ENCODE measurements at places on chromosomes 2 and 18.

GRCh38 chr2:110104025-110104771 lies 11.4 kb downstream of the MALL start:
- DNase-seq, result no peak

DNA sequence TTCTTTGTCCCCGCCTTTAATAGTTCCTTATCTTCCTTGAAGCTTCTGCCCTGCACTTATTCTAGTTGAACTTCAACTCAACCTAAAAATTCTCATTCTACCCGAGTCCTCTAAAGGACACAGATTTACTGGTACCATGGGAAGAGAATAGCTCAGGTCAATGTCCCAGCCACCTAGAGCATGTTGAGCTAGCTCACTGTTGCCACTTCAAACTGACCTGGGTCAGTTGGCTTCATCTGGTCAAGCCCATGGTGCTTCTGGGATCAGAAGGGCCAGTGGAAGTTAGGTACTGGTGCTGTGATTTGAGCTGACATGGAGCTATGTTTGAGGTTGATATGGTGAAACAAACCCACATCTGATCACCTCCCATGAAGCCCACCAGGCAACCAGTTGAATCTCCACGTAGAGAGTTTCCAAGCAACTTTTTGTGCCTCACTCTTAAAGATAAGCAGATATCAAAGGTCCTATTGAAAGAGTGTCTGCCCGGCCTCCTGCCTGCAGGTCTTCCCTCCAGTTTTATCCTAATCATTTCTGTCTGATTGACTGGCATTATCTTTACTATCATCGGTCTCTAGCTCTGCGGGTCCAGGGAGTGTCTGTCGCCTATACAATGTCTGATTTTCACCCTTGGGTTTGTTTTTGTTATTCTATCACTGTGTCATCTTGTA lies 17.2 kb downstream of the GREB1 start:
- no peak for DNase-seq

DNA sequence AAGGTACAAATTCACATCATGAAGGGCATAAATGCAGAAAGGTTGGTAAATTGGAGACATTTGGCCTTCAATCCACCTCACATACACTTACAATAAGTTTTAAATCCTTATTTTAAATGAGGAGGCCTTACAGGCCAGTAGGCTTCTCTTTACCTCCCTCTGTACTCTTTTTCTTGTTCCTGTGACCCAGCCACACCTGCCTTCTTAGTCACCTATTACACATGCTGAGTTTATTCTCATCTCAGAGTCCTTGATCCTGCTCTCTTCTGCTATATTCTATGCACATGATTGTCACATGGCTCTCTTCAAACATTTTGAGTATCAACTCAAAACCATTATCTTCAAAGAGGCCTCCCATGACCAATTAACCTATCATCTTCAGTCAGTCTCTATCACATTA lies 491.5 kb downstream of the SATB2 start:
- no peak for DNase-seq

- no peak for DNase-seq
Measured at GRCh38 chr2:191863988-191864387, 17.1 kb upstream of the CAVIN2 start.

DNA sequence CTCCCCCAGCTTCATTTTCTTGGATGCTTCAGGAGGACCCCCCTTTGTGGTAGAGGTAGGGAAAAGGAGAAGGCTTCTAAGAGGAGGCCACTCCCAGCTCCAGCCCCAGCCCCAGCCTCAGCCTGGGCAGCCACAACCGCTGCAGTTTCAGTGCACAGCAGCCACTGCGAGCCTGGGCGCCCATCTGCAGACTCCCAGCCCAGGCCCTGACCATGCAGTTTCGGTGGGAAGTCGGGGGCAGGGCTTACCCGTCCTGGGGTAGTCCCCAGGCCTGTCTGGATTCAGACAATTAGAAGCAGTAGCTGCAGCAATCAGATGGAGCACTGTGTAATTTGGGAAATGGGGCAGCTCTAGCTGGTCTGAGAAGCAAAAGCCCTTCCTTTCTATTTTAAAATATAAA lies 28.6 kb downstream of the ITM2C start:
- DNase-seq, result peak; percentile 21

DNA sequence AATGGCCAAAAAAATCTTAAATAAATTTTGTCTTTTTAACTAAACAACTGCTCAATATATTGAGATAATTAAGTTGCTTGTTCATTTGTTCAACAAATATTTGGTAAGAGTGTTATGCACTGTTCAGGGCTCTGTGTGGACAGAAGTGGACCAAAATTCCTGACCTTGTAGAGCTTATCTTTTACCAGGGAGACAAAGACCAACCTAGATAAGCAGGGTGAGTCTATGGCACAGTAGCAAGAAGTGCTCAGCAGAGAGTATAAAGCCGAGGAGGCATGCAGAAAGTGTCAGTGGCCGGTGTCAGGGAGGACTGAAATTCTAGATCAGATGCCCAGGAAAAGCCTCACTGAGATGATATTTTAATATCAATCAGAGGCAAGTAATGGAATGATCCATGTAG lies 2.6 kb downstream of the RAB27B start:
- no peak for DNase-seq

GRCh38 chr2:71064754-71065621 lies 3.5 kb upstream of the NAGK start:
- no peak for DNase-seq

- no peak for DNase-seq
Measured at GRCh38 chr2:156380117-156380645, 47.7 kb upstream of the NR4A2 start.

GRCh38 chr2:126382998-126383397 lies 273.0 kb upstream of the GYPC start:
- no peak for DNase-seq

GRCh38 chr2:212532585-212532984 lies 6.0 kb downstream of the ERBB4 start:
- DNase-seq, result no peak

DNA sequence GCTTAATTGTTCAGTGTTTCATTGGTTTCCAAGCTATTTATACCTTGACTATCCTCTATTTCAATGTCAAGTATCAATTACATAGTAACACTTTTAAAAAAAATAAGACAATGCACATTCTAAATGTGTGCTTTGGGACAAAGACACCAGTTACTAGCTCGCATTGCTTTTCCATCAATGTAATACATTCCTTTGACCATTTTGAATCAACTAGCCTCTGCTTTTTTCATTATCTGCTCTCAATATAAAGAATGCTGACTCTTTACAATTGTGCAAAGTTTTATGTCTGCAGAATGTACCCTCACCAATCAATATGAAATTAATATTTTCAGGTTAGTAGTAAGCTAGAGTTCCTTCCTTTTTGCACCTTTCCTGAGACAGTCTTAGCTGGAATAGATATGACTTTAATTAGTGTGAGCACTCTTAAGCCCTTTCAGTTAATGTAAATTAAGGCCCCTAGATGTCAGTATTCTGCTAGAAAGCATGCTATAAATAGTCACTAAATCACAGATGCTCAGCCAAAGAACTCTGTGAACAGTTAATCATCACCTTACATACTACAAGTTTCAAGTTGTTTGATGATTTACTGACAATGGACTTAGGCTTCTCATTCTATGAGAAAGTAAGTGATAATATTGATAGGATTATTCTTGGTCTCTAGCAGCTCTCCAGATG lies 413.6 kb downstream of the PTH2R start:
- no peak for DNase-seq

DNA sequence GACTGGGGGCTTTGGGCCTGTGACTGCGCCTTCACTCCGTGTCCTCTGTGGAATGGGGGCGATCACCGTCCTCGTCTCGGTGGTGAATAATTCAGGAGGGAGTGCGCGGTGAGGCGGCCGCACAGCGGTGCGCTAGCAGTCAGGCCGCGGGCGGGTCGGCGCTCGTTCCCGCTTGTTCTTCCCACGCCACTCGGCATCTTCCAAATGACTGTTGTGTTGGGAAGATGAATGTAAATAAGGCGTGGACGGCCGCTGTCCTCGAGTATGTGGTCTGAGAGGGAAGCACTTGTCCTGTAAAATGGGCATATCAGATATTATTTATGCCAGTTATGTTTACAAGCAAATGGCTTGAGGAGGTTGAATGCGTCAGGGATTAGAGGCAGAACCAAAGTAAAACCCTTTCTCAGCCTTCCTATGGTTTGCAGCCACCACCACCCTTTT lies 608 bp upstream of the VPS4B start:
- DNase-seq, result no peak

GRCh38 chr18:77316008-77316407 lies 66.4 kb downstream of the GALR1 start:
- DNase-seq, result no peak

- no peak for DNase-seq
Measured at GRCh38 chr18:24762511-24762910, 302.1 kb downstream of the HRH4 start.

GRCh38 chr18:9683418-9684396 lies 24.4 kb upstream of the RAB31 start:
- DNase-seq, result no peak

DNA sequence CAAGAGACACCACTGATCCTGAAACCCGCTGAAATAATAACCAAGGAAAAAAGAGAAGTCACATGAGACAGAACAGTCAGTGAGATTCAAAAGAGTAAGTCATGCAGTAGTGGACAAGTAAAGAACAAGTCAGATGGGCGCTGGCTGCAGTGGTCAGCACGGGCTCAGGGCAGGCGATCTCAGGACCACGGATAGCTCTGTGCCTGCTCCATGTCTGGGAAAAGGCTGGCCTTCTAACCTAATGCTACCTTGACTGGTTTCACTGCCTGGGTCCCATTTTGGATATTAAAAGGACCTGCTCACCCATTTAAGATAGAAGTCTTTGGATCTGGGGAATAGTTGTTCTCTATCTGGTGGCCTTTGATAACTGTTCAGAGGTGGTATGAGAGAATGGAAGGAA lies 61.7 kb upstream of the LCLAT1 start:
- DNase-seq, result no peak

DNA sequence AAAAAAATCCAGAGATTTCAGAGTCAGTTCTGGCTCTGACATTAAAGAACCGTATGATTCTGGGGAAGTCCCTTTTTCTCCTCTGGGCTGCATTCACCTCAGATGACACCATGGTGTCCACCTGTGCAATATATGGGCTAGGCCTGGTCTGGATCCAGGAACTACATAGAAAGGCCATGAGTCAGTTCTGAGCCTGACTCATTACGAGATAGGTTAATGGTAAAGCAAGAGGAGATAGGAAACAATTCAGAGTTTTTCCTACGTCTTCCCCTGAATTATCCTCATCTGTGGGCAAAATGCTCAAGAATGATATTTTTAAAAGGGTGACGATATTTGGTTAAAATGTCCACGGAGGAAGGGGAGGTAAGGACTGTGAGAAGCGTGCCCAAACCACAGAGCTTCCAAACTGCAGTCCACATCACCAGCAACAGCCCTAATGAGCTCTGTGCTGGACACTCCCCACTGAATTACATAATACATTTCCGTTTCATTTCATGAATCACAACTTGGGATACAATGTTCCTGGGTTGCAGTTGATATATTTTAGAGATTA lies 180.1 kb upstream of the OSR1 start:
- no peak for DNase-seq

- no peak for DNase-seq
Measured at GRCh38 chr18:60446821-60447220, 74.2 kb upstream of the MC4R start.

DNA sequence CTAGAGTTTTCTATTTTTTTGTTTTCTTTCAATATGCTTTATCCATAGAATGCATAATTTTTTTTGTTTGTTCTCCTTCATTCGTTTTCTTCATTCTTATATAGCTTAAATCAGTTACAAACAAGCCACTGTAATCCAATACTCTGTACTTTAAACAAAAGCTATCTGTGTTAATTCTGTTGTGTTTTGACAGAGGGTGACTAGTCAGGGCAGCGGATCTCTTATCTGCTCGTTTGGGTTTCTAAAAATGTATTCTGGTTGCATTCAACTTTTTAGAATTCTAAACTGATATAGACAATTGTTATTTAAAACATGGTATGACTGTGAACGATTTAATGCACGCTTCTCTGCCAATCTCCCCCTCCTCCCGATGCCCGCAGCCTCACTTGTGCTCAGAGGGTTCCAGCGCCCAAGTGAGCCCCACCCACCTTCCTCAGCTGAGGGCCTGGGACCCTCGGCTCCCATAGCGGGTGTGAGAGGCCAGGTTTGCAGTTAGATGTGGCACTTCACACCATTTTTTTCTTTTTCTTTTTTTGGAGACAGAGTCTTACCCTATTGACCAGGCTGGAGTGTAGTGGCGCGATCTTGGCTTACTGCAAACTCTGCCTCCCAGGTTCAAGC lies 44.1 kb downstream of the NCK2 start:
- peak; percentile 17 for DNase-seq

GRCh38 chr2:25480561-25480960 lies 138.8 kb upstream of the DNMT3A start:
- no peak for DNase-seq

DNA sequence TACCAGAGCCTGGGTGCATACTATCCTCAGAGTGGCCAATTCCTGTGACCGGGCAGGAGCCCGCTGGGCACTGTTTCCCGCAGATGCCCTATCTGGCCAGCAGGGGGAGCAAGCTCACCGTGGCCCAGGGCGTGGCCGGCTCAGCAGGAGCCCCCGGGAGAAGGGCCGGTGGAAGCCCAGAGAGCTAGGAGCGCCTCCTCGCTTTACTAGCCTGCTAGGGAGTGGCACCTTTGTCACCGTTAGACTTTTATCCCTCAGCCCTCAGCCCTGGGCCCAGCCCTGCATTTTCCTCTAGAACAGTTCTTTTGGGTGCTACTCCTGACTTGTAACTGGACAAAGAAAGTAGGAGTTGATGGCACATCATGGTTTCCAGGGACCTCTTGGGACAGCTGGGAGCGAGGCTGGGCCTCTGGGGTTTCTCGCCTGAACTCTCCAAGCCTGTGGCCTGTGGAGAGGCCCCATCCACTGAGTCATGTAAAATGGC lies 24.0 kb downstream of the TMEM177 start:
- DNase-seq, result peak; percentile 78

DNA sequence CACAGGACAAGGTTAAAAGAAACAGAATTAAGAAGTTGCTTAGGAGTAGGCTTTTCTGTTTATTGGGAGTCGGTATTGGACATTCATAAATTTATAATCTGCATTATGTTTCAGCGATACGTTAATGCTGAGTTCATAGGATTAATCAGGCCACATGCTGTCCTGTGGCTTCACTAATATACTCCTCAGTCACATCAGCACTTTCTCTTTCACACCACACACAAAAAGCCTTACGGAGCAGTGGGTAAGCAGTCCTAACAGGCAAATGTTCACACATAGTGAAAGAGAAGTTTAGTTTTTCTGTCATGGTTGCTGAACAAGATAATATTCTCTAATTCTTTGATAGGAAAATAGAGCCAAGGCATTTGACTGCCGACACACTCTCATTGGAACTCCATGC lies 411.7 kb upstream of the RAB12 start:
- DNase-seq, result no peak

- no peak for DNase-seq
Measured at GRCh38 chr2:214533541-214533940, 122.7 kb downstream of the VWC2L start.

Measured in activated T-cell treated with anti-CD3 and anti-CD28 coated beads, Interleukin-2, amount 50 U/mL, for 48 hours (primary cell).